ENCODE measurements at places on chromosomes 12 and 14. TPM values are rescaled to one million over a fixed set of nuclear protein-coding genes. Genes with fewer than 3 reads are reported as not detected.
A peak's percentile ranks its signal among the peaks of the same experiment; 100 is the strongest.

GRCh38 chr14:104895207-104895785 lies 29.4 kb upstream of the PLD4 start:
- DNase-seq, result peak; percentile 27

The FAM186B gene
- 1.5 TPM for total RNA-seq

The ERC1 gene
- 22.6 TPM for total RNA-seq

The GPR84 gene
- total RNA-seq, result 0.12 TPM

DNA sequence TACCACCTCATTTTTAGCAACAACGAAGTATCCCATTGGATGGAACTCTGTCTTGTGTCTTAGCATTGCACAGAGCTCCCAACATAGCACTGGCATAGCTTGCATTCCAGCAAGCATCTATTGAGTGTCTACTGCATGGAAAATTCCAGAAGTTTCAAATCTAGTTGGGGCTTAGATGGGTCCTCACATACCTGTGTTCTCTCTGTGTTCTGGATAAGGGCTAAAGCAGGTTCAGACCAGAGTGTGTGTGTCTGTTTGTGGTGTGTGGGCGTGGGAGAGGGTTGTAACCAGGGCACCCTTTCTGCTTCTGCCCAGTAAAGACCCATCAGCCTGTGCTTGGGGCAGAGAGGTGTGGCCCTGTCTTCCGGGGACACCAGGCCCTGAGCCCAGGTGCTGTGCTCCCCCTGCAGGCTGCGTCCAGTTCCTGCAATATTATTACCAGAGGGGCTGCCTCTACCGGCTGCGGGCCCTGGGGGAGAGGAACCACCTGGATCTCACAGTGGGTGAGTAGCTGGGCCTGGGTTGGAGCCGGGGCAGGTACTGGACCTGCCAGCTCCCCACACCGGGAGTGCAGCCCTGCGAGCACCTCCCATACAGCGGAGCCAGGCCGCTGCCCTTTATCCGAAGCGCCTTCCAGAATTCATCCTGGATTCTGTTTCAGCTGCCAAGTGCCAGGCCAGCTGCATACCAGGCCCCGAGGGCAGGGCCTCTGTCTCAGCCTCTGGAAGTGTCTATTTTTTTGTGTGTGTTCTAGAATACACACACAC lies 20.3 kb downstream of the RHOF start:
- DNase-seq, result peak; percentile 59
